ENCODE measurements at places on chromosomes 12 and 14.

DNA sequence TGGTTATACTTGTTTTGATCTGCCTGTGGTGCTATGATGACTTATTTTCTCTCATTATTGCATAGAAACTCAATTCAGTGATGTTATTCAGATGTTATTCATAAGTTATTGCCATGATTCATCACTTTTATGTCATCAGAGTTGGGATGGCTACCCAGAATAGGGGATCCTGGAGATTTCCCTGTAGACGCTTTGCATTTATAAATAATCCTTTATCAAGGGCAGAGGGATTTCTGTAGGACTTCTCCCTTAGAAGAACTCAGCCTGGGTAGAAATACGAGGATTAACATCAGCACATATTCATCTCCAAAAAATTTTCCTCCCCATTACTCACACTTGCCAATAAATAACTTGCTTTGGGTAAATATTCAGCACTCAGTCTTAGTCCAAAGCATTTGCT is 4.9 kb downstream of the GPRC5A start:
- no peak for DNase-seq

DNA sequence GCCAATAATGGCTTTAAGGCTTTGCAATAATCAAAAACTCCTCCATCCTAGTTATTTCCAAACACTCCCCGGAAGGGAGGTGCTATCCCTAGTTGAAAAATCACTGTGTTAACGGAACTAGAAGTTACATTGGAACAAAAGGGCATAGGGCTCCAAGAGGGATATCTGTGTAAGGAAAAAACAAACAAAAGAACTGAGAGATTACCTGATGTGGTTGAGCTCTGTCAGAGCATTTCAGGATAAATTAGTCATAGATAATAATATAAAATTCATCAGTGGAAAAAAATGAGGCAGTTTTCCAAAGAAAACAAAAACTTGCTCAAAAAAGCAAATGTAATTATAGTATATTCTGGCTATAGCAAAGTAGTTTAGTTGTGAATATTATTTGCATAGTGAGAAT is 27.4 kb upstream of the PAPLN start:
- no peak for DNase-seq

- no peak for DNase-seq
Measured at GRCh38 chr14:104783484-104784217, 11.9 kb downstream of the AKT1 start.

DNA sequence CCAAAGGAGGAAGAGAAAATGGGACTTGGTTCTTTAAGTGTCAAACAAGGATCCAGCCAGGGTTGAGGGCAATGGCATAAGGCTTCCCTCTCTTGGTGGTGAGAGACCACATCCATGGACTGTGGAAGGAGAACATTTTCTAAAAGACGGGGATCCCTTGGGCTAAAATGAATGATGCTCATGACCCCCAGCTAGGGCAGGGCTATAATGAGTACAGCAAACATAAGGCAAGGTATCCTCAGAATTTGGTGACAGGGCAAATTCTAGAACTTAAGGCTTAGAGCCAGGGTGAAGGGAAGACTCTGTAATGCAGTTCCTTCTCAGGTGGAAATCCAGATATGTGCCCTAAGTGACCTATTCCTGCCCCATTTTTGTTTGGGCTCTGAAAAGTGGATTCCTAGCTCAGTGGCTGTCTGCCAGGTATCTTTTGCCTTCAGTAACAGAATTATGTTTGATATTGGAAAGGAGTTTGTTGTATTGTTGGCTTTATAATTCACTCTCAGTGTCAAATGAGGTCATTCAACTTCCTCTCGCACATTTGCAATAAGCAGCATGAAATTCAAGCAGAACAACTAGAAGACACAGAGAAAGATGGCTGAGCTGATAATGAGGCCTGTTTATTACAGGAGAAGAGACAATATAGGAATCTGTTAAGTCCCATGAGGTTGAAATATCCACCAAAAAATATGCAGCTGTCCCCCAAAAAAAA is 76.8 kb downstream of the DAD1 start:
- DNase-seq, result no peak

DNA sequence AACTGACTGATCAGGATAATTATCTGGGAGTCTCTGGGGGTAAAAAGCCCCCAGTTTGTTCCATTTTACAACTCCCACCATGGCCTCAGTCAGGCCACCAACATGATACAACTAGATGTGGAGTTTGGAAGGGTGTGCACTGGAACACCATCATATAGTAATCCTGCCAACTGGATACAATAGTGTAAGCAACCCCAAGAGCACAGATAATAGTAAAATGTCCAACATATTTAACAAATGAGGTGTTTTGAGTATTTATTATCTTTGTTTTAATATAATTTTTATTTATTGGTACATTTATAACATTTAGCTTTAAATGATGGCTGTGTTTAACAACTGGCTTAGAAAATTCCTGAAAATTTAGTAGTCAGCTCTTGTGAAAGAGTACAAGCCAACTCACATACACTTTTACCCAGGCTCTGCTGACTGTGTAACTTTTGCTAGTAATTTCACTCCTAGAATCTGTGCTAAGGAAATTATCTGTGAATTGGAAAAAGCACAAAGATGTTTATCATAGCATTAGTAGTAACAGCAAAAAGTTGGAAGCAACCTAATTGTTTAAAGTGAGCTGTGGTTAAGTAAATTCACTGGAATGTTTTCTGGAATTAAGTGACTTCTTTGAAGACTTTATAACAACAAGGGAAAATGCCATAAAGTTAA is 196.8 kb downstream of the RAD51B start:
- DNase-seq, result no peak

- DNase-seq, result peak; percentile 52
Measured at GRCh38 chr12:26317942-26318575, 122.7 kb downstream of the SSPN start.

DNA sequence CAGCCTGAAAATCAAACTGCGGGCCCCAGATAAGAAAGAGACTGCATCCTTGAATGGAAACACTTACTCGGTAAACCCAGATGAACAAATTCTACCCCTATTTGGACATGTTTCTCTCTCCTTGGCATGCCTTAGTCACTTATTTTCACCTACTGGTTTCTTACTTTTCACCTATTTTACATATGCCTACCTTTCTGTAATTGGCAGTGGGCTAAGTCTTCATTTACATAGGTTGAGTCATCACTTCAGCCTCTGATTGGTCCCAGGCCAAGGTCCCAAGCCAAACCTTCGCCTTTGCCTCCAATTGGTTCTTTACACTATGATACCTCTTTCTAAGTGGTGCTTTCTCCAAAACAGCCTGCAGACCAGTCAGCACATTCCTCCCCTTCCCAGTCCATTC is 111.3 kb downstream of the DYRK2 start:
- no peak for DNase-seq

DNA sequence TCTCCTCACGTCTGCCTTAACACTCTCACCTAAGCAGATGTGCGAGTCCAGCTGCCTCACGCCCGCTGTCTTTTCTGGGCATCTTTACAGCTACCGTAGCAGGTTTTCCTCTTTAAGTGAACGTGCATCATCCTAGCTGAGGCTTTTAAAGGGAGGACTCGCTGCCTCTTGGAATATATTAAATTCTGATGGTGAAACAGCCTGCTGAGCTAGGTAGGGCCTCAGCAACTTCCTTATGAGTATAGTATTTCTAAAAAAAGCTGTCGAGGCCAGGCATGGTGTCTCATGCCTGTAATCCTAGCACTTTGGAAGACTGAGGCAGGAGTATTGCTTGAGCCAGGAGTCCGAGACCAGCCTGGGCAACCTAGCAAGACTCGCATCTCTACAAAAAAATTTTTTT is 32.2 kb downstream of the TESC start:
- no peak for DNase-seq

DNA sequence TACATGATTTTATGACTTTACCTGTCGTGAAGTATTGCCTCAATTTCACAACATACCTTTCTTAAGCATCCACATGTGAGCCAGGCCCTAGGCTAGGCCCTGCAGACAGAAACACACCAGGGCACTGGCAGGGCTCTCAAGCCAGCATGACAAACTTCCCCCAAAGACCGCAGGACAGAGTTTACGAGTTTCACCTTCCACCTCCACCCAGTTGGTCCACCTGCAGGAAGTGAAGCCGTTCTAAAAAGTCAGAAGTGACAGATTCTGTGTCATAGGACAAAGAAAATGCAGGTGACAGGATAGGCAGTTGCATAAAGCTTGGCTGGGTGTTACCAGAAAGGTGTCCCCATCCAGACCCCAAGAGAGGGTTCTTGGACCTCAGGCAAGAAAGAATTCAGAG is 382.3 kb downstream of the PCNX1 start:
- no peak for DNase-seq

DNA sequence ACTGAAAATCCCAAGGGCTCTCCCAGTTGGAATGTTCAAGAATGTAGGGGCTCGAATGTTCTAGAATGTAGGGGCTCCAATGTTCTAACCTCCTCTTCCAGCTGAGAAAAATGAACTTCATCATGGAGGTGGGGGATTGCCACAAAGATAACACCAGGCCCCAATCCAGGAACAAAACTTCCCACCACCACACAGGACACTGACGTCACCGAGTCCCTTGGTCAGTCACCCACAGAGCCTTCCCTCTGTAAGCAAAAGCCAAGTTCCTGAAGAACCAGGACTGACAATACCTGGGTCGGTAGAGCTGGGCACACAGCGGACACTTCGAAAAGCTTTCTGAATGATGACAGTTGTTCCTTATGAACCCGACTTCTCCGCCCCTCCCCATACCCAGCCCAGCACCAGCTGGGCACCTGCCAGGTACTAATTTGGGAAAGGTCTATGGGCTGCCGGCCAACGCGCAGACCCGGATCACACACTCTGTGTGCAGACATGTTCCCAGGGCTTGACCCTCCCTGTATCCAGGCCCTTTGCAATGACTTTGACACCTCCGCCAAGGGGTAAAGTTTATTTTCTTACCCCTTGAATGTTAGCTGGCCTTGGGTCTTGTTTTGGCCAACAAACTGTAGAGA is 18.9 kb downstream of the ITPK1 start:
- no peak for DNase-seq

DNA sequence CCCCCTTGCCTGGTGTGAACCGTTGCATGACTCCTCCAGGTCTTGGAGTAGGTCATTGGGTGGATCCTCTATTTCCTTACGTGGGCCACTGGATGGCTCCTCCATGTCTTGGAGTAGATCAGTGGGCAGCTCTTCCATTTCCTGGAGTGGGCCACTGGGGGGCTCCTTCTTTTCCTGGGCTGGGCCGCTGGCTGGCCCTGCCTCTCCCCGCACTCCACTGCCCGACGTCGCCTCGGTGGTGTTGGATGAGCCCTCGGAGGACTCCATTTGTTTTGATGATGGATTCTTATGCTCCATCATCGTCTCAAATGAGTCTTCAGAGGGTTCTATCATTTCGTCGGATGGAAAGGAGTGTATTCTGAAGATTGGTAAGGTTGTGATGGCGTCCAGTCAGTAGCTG is 19.1 kb downstream of the RTL1 start:
- no peak for DNase-seq

DNA sequence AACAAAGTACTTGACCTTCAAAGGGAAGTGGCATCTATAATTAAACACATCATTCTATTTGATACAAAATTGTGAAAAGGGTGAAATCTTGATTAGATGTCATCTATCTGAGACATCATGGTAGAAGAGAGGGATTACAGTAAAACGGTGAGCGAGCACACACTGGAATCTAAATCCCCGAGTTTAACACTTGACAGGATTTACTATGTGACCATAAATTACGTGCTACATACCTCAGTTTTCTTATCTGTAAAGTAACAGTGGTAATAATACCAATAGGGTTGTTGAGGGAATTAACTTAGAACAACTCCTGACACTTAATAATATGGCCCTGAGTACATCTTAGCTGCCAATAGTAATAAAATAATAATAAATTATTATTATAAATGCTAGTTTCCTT is 13.3 kb downstream of the USP44 start:
- DNase-seq, result no peak

- DNase-seq, result no peak
Measured at GRCh38 chr14:66003082-66003730, 483.0 kb upstream of the CCDC196 start.

DNA sequence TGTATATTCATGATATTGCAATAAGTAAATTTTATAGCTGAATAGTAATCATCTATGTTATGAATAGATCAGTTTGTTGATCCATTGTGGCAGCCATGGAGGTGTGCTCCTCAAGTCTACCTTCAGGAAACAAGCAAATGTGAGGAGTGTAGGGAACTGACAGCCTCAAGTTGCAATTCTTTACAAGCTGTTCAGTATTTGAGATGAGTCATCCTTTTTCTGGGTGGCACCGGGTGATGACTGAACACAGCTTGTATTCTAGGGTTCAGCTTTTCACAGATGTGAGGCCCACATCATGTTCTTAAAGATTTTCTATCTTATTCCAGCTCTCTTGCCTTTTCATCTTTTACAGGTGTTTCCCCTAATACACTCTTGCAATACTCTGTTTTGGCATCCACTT is 452.4 kb downstream of the KCNH5 start:
- peak; percentile 23 for DNase-seq

DNA sequence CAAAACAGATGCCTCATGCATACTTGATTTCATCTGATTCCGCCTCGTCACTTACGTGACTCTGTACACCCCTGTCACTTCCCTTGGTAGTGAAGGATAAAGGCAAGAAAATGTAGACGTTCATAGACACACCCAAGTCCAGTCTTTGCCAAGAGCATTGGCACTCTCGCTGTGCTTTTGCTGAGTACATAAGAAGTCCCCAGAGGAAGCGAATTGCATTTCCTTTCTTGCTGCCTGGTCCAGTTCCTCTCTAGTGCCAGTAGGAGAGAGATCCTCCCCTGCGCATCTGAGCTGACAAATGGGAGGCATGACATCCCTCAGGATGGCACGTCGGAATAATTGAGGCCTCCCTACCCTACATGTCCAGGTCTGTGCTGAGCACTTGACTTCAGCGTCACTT is 21.3 kb upstream of the RIN3 start:
- DNase-seq, result no peak

- peak; percentile 21 for DNase-seq
Measured at GRCh38 chr12:108696111-108696995, 35.0 kb downstream of the CORO1C start.

DNA sequence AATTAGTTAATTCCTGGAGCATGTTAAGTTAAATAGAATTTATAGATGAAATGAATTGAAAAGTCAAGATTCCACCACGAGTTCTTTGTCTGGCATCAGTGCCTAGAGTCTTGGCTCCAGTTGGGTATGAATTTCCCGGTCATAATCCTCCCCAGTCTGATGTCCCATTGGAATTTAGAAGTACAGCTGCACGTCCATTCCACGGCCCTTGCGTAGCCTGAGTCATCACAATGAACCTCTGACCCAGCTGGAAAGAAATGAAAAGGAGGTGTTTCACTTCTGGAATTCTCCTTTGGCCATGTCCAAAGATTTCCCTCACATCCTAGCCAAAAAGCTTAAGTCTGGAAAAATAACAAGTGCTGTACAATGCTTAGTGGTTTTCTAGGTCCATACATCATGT is 122.7 kb downstream of the KICS2 start:
- DNase-seq, result peak; percentile 63

GRCh38 chr12:41917181-41917580 is 227.5 kb downstream of the GXYLT1 start:
- DNase-seq, result no peak

DNA sequence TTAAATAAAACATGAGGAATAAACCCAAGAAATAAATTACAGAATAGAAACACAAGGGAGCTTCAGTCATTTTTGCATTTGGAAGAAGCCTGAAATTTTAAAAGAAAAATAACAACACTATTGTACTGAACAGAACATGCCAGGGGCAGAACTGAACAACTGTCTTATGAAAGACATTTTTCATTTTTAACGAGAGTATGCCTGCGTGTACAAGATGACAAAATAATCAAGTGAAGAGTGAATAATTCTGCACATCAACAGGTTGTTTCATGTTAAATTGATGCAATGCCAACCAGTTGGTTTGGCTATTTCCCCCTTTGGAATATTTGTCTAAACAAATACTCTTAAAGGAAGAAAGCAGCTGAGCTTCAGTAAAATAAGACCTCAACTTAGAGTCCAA is 103.3 kb upstream of the BTG1 start:
- no peak for DNase-seq

- no peak for DNase-seq
Measured at GRCh38 chr14:51474854-51475253, 176.9 kb upstream of the FRMD6 start.

Measured in urothelium cell line (cell line).